Naive B cell (primary cell): ENCODE measurements at places on chromosomes 4 and X. TPM values are rescaled to one million over a fixed set of nuclear protein-coding genes. Genes with fewer than 3 reads are reported as not detected.

DNA sequence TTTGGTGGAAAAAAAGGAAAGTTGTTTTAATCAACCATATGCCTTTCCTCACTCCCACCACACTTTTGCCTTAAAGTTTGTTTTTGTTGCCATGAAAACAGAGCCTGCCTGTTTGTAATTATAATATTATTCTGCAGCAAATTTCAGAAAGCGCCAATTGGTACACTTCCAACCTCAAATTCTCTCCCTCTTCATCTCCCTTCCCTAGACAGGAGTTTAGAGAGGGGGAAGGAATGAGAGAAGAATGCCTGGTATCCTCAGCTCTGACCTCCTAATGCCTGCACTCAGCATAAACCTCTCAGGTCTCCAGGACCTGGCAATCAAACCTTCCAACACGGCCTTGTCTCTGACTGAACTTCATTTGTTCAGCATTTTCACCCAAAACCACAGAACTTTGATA lies 138.4 kb upstream of the HCCS start:
- no peak overlapping the region for H3K4me3 ChIP-seq
- H3K27ac ChIP-seq = no peak overlapping the region
- H3K36me3 ChIP-seq = no peaks in the 10 kb centered on the region
- no peaks in the 10 kb centered on the region for H3K4me1 ChIP-seq
- H3K27me3 ChIP-seq = no peaks in the 10 kb centered on the region

The SPATA18 gene
- polyA plus RNA-seq = 0.20 TPM

- H3K27me3 ChIP-seq = peaks cover 5% of the 10 kb centered on the region
- H3K4me3 ChIP-seq = no peak overlapping the region
- no peaks in the 10 kb centered on the region for H3K36me3 ChIP-seq
- no peaks in the 10 kb centered on the region for H3K4me1 ChIP-seq
- H3K27ac ChIP-seq = no peak overlapping the region
Observed at GRCh38 chrX:71997320-71997719, 86.7 kb downstream of the NHSL2 start.

The MTNR1A gene
- polyA plus RNA-seq = not detected

The SPP1 gene
- polyA plus RNA-seq = not detected

The OCIAD2 gene
- polyA plus RNA-seq = 156 TPM

The IGSF1 gene
- polyA plus RNA-seq = not detected

- H3K27ac ChIP-seq = no peak overlapping the region
- no peak overlapping the region for H3K4me3 ChIP-seq
- peaks cover 6% of the 10 kb centered on the region for H3K4me1 ChIP-seq
- no peaks in the 10 kb centered on the region for H3K27me3 ChIP-seq
Observed at GRCh38 chrX:10233173-10233572, 76.4 kb downstream of the CLCN4 start.

The GUF1 gene
- 19.6 TPM for polyA plus RNA-seq

- H3K27ac ChIP-seq = peak overlapping the region; percentile 98
- H3K27me3 ChIP-seq = no peaks in the 10 kb centered on the region
- peaks cover 15% of the 10 kb centered on the region for H3K36me3 ChIP-seq
- peak; percentile 29 for DNase-seq
- H3K4me3 ChIP-seq = peak overlapping the region; percentile 72
Observed at GRCh38 chr4:127997534-127998388, 32.6 kb downstream of the ABHD18 start.

DNA sequence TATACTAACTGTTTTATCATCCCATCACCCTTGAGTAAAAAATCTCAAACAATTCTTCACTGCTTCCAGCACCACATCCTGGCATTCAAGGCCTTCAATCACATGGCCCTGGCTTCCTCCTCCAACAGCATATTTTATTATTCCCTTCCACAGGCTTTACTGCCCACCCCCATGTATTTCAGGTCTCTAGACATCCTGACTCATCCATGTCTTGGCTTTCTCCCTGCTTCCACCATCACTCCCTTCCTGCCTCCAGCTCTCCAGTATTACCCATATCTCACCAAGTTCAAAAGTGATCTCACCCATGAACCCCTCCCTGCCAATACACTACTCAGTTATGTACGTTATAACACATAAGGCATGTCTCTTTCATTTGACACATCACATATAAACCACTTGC lies 34.7 kb upstream of the PLAC1 start:
- H3K4me1 ChIP-seq = no peaks in the 10 kb centered on the region
- no peaks in the 10 kb centered on the region for H3K27me3 ChIP-seq
- no peak overlapping the region for H3K27ac ChIP-seq
- no peak overlapping the region for H3K4me3 ChIP-seq

The VSIG4 gene
- not detected for polyA plus RNA-seq

DNA sequence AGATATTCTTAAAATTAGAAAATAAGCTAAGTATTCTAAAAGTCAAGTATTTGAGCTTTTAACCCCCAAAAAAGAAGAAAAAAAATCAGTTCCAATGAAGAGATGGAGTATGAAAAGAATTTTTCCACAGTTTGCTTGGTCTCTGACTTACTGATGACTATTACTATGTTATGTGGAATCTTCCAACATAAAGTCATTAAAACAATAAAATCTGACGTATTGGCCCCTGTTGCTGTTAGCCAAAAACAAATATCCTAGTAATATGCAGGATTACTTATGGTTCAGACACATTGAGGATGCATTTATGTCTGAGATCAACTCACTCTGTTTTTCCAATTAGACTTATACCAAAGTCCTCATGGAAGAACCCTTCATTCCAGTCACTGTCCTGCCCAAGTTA lies 517.2 kb upstream of the ADGRL3 start:
- DNase-seq = no peak
- no peaks in the 10 kb centered on the region for H3K36me3 ChIP-seq
- H3K4me3 ChIP-seq = no peak overlapping the region
- no peak overlapping the region for H3K27ac ChIP-seq

GRCh38 chr4:131430302-131430701 lies 1718.8 kb upstream of the PCDH10 start:
- no peak overlapping the region for H3K4me3 ChIP-seq
- H3K4me1 ChIP-seq = no peaks in the 10 kb centered on the region
- H3K27ac ChIP-seq = no peak overlapping the region
- no peaks in the 10 kb centered on the region for H3K27me3 ChIP-seq

DNA sequence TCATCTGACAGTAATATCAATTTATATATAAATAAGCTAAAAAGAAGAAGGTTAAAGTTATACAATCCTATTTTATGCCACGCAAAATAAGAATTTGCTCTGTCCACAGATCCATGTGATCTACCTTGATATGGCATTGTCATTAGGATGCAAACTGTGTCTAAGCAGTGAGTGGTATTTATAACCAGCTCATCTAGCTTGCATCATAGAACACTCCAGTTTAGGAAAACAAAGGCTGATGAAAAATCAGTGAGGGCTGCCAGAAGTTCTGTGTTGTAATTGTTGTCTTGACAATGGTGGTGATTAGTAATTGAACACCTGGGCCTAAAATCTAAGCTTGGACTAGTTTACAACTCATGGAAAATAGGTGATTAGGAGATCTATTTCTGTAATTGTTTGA lies 111.0 kb downstream of the CPE start:
- H3K27ac ChIP-seq = no peak overlapping the region
- H3K36me3 ChIP-seq = no peaks in the 10 kb centered on the region

GRCh38 chr4:113065629-113066028 lies 16.2 kb downstream of the ANK2 start:
- H3K27me3 ChIP-seq = peaks cover 12% of the 10 kb centered on the region
- no peak overlapping the region for H3K27ac ChIP-seq
- H3K4me3 ChIP-seq = no peak overlapping the region
- no peak for DNase-seq
- H3K36me3 ChIP-seq = no peaks in the 10 kb centered on the region

The CPEB2 gene
- not detected for polyA plus RNA-seq

The CT47B1 gene
- not detected for polyA plus RNA-seq

GRCh38 chr4:7398104-7398423 lies 36.7 kb downstream of the PSAPL1 start:
- H3K27me3 ChIP-seq = no peaks in the 10 kb centered on the region
- H3K27ac ChIP-seq = no peak overlapping the region
- no peaks in the 10 kb centered on the region for H3K36me3 ChIP-seq
- H3K4me3 ChIP-seq = no peak overlapping the region
- H3K4me1 ChIP-seq = no peaks in the 10 kb centered on the region

GRCh38 chr4:10069075-10069642 lies 47.4 kb downstream of the WDR1 start:
- peaks cover 14% of the 10 kb centered on the region for H3K36me3 ChIP-seq
- no peak for DNase-seq
- no peaks in the 10 kb centered on the region for H3K27me3 ChIP-seq
- H3K4me3 ChIP-seq = no peak overlapping the region

GRCh38 chr4:18247189-18247588 lies 225.6 kb upstream of the LCORL start:
- no peak overlapping the region for H3K4me3 ChIP-seq
- H3K4me1 ChIP-seq = no peaks in the 10 kb centered on the region
- no peaks in the 10 kb centered on the region for H3K36me3 ChIP-seq

The ACOX3 gene
- polyA plus RNA-seq = 14.5 TPM

DNA sequence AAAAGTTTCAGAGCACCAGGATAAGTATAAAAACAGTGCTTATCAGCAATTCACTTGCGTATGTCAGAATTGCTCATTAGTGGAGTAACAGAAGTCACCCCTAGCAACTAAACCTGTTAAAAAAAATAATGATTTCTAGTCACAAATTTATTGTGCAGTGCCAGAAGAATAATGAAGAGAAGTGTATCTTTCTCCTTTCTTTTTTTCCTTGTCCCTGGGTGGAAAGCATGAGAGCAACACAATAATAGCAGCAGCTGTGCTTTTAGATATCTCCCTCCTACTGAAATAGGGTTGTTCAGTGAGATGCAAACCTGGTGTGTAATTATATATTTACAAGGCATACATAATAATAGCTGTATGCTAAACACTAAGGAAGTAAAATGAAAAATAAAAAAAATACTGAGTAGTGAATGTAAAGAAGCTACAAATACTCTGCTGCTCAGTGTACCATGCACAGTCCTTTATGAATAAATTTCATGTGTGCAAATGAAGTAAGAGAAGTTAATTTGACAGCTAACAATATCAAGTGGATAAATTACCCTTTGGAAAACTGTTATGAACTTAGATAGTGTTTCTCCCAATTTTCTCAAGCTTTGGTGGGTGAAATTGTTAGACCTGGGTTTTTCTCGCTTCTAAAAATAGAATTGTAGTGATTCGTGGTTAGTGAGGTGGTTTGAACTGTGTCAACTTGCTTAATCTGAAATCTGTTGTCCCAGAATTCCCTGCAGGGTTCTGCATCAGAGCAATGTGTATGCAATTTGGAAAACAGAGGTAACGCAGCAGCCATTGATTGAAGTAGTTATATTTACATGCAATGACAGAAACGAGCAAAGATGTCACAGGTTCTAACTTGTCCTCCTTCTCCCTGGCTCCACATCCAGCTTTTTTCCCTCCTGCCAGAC lies 125.7 kb upstream of the NDST3 start:
- no peak overlapping the region for H3K27ac ChIP-seq
- no peaks in the 10 kb centered on the region for H3K4me1 ChIP-seq
- DNase-seq = no peak
- no peaks in the 10 kb centered on the region for H3K36me3 ChIP-seq
- no peaks in the 10 kb centered on the region for H3K27me3 ChIP-seq
- no peak overlapping the region for H3K4me3 ChIP-seq

The DCHS2 gene
- polyA plus RNA-seq = not detected

GRCh38 chr4:164615964-164616363 lies 138.0 kb upstream of the SMIM31 start:
- H3K36me3 ChIP-seq = no peaks in the 10 kb centered on the region
- H3K27me3 ChIP-seq = no peaks in the 10 kb centered on the region
- H3K4me1 ChIP-seq = no peaks in the 10 kb centered on the region

The MAGEB17 gene
- not detected for polyA plus RNA-seq

The LDB2 gene
- polyA plus RNA-seq = not detected

DNA sequence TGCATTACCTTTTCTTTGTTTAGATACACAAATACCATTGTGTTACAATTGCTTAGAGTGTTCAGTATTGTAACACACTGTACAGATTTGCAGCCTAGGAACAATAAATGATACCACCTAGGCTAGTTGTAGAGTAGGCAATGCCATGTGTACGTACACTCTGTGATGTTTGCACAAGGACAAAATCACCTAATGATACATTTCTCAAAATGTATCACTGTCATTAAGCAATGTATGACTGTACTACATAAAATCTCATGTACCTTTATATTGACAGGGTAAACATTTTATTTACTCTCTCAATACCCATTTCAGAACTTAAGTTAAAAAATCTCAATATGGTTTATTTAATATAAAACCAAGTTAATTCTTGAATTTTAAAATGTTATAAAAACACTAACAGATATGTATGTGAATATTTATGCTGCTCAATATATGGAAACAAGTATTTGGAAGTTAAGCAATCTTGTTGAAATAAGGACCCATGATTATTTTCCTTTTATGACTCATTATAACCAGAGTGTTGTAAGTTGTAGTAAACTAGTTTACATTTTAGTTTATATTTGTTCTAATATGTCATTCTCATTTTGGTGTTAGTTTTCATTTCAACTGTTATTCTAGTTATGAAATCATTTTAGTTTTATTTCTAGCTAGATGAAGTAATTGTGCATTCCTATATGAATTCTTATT lies 409.2 kb downstream of the TLL1 start:
- no peaks in the 10 kb centered on the region for H3K27me3 ChIP-seq
- DNase-seq = no peak
- no peaks in the 10 kb centered on the region for H3K36me3 ChIP-seq
- H3K4me3 ChIP-seq = no peak overlapping the region

The RUFY3 gene
- polyA plus RNA-seq = 14.5 TPM

The CFI gene
- polyA plus RNA-seq = not detected

The JAKMIP1 gene
- not detected for polyA plus RNA-seq

GRCh38 chrX:17737986-17738713 lies 857 bp downstream of the SCML1 start:
- peaks cover 12% of the 10 kb centered on the region for H3K4me1 ChIP-seq
- DNase-seq = peak; percentile 41
- H3K36me3 ChIP-seq = no peaks in the 10 kb centered on the region
- H3K27ac ChIP-seq = peak overlapping the region; percentile 92
- peak overlapping the region; percentile 95 for H3K4me3 ChIP-seq

- no peaks in the 10 kb centered on the region for H3K36me3 ChIP-seq
- no peaks in the 10 kb centered on the region for H3K4me1 ChIP-seq
- no peak for DNase-seq
- no peak overlapping the region for H3K4me3 ChIP-seq
- no peak overlapping the region for H3K27ac ChIP-seq
Observed at GRCh38 chr4:161919442-161920220, 244.2 kb downstream of the FSTL5 start.

DNA sequence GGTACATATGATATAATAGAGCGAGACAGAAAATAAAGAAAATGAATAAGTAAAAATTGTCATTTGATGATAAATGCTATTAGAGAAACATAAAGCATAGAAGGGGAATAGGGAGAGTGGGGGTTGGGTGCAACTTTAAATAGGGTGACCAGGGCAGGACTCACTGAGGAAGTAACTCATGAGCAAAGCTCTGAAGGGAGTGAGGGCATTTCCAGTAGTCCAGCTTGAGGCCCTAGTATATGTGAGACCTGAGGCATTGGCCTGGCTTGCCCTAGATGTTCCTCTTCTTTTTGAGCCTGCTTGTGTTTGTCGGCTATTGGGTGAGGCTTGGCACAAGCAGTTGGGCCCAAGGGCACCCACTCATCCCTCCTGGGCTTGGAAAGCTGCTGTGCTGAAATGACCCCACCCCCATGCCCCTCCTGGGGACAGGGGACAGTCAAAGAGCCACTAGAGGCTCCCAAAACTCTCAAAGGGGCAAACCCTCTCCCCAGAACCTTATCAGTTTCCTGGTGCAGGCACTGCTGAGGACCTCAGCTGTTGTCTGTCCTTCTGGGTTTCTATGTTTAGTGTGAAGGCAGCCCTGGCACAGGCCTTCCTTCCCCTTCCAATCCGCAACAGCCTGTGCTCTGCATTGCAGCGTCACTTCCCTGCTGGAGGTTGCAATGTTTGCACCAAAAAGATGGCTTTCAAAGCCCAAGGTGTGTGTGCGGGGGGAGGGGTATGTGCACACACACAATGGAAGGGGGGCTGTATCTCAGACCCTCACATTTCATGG lies 40.1 kb downstream of the APLN start:
- H3K27ac ChIP-seq = no peak overlapping the region
- H3K27me3 ChIP-seq = peaks cover 5% of the 10 kb centered on the region
- no peaks in the 10 kb centered on the region for H3K4me1 ChIP-seq
- H3K36me3 ChIP-seq = no peaks in the 10 kb centered on the region
